Activated CD4-positive, CD25-positive, alpha-beta regulatory T cell treated with anti-CD3 and anti-CD28 coated beads, Interleukin-2, amount 50 U/mL, for 24 hours (primary cell): ENCODE measurements at places on chromosomes 16 and 17.
A peak's percentile ranks its signal among the peaks of the same experiment; 100 is the strongest.

GRCh38 chr17:70270554-70270953, 101.2 kb downstream of the KCNJ2 start:
- no peak for ATAC-seq

DNA sequence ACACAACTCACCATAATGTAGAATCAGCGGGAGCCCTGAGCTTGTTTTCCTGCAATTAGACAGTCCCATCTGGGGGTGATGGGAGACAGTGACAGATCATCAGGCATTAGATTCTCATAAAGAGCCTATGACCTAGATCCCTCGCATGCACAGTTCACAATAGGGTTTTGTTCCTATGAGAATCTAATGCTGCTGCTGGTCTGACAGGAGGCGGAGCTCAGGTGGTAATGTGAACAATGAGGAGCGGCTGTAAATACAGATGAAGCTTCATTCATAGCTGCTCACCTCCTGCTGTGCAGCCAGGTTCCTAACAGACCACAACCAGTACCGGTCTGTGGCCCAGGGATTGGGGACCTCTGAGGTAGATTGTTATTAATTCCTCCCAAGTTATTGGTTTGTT, 2.9 kb upstream of the DOK4 start:
- ATAC-seq, result no peak

DNA sequence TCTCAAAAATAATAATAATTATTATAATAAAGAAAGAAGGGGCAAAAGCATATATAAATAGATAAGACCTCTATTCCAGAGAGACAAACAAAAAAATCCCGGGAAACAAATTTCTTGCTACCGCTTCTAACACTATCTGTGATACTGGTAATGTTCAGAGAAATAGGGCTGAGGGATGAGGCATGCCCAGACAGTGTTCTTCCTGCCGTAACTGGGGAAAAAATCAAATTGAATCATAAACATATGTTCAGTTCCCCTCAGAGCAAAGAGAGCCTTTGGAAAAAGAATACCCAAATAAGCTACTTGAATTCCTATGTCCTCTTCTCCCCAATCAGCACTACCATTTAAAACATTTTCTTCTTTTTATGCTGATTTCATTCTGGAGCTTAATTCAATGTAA, 688.0 kb downstream of the KCNJ2 start:
- ATAC-seq, result no peak

GRCh38 chr17:60107526-60108257, 29.0 kb upstream of the HEATR6 start:
- no peak for ATAC-seq

DNA sequence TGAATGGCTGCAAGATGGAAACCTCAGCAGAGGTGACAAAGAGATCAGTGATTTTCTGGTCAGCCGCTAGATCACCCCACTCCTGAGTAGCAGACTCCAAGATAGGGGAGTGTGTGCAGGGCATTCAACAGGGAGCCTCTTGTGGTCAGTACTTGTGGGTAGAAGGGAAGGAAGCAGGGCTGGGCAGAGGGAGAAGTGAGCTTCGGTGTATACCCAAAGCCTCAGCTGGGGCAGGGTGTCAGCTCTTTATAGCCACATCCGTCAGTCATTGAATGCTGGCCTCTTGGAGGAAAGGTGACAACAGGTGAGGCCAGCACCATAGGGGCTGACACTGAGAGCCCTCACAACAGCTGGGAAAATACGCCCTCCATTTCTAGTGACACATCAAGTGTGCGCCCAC, 2.2 kb upstream of the SLC12A3 start:
- ATAC-seq, result no peak

GRCh38 chr16:89095491-89095951, 1.9 kb downstream of the ACSF3 start:
- no peak for ATAC-seq

GRCh38 chr17:28929787-28930186, 21.5 kb downstream of the PHF12 start:
- ATAC-seq, result no peak

DNA sequence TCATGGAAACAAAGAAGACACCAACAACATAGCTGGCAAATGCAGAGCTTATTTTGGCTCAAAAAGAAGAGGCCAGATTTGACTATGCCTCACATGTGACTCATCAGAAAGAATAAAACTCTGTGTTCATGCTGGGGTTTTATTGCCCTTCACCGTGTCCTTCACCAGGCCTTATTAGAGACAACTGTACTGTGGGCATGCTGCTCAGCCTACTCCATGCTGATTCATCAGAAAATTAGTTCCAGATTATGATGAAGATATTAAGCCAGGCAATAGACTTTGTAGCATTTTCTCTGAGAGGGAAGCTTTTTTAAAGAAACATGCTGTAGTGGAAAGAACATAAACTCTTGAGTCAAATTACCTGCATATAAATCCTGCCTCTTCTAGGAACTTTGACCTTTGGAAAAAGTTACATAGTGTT, 89.8 kb downstream of the CYB561 start:
- peak; percentile 61 for ATAC-seq

- ATAC-seq, result no peak
These were observed 167.1 kb downstream of the BANP start for GRCh38 chr16:88118376-88118775.

GRCh38 chr17:41860254-41860931, 4.8 kb downstream of the KLHL11 start:
- ATAC-seq, result no peak

DNA sequence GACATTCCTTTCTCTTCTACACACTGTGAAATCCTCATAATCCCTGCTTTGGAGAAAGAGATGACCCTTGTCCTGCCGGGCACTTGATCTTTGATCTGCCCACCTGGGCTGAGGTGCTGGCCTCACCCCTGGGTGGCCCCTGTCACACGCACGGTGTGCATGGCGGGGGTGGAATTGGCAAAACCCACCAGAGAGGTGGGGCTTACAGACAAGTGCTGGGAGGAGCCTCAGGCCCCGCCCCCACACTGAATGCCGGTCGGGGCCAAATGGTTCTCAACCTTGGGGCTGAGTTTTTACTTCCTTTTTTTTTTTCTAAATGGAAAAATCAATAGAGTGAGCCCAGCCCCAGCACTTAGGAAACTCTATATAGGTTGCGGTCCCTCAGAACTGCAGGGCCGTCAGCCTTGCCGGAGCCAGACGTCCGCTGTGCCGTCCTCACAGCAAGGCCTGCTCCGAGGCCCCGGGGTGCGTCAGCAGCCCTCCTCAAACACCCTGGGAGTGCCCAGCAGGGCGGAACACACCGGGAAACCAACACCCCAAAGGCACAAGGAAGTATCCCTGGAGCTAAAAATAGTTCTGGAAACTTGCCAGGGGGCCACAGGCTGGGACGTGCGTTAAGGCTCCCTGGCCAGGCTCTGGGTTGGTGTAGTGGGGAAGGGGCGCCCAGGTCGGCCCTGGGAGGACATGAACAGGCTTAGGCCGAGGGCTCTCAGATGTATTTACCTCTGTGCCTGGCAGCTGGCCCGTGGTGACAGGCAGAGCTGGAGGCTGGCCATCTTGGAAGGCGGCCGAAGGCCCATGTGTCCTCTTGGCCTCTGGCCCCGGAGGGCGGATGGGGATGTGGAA, 11.0 kb downstream of the GPRC5C start:
- ATAC-seq, result no peak

DNA sequence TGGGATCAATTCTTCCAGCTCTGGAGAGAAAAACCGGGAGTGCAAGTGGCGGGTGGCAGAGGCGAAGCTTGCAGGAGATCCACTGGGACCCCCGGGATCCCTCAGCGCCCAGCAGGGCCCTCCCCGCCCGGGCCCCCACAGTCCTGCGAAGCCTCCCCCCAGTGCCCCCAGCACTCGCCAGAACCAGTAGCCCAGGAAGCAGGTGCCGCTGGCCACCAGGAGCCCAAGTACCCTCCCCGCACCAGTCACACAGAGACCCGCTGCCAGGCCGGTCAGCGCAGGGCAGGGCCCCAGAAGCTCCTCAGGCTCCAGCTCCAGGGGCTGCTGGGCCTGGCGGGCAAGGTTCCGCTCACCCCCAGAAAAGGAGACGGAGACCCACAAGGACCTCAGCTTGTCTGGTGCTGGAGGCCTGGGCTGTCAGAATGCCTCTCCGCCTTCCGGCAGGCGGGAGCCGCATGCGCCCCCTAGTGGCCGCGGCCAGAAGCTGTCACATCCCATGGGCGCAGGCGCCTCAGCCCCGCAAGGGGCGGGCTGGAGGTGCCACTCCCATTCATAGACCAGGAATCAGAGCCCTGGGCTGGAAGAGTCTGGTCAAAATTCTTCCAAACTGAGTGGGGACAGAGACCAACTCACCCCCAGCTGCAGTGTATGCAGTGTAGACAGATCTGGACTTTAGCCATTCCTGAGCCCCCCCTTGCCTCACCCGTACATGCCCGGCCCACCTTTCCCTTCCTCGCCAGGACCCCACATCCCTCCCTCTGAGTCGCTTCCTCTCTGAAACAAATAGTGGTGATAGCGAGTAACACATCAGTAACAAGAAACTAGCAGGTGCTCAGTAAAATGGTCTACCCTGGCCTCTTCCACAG, 1002.3 kb downstream of the KCNJ18 start:
- no peak for ATAC-seq

DNA sequence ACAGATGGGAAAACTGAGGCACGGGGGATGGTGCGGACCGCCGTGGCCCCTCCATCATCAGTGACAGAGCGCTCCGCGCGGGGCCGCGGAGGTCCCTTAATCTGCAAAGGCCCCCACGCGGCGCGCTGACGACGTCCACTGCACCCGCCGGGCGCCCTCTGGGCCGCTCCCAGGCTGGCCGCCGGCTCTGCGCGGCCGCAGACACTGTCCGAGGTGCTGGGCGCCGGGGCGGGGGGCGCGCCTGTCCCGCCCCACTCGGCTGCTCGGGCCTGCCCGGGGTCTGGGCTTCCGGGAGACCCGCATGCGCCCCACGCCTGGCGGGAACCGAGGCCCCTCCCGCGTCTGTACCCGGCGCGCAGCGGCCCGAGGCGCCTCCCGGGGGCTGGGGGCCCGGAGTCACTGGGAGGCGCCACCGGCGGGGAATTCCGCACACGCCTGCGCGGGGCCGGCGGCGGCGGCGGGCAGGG, 550 bp upstream of the RNF213 start:
- ATAC-seq, result peak; percentile 27

DNA sequence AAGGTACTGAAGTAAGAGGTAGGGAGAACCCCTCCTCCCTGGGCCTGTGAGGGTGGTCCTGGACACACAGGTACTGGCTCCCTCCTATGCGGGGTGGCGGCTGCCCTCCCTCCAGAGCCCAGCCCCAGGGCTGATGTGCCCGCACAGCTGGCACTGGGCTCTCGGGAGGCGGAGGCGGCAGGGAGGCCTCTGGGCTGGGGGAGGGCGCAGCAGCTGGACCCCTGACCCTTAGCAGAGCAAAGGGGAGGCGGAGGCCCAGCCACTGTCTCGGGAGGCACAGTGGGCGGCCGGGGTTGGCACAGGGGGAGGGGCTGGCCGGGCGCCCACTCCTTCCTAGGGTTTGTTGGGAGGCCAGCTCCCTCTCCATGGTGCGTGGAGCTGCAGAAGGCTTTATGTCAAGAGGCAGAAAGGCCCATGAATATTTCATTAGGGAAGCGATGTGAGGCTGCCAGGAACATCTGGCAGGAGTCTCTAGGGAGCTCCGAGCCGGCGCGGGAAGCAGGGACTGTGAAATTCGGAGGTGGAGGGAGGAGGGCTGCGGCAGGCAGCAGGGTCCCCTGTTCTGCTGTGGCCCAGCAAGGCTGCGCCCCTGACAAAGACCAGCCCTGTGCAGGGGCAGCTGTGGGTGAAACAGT, 44.1 kb upstream of the ACSF3 start:
- no peak for ATAC-seq

GRCh38 chr17:49216953-49217650, 6.6 kb downstream of the ABI3 start:
- ATAC-seq, result no peak

DNA sequence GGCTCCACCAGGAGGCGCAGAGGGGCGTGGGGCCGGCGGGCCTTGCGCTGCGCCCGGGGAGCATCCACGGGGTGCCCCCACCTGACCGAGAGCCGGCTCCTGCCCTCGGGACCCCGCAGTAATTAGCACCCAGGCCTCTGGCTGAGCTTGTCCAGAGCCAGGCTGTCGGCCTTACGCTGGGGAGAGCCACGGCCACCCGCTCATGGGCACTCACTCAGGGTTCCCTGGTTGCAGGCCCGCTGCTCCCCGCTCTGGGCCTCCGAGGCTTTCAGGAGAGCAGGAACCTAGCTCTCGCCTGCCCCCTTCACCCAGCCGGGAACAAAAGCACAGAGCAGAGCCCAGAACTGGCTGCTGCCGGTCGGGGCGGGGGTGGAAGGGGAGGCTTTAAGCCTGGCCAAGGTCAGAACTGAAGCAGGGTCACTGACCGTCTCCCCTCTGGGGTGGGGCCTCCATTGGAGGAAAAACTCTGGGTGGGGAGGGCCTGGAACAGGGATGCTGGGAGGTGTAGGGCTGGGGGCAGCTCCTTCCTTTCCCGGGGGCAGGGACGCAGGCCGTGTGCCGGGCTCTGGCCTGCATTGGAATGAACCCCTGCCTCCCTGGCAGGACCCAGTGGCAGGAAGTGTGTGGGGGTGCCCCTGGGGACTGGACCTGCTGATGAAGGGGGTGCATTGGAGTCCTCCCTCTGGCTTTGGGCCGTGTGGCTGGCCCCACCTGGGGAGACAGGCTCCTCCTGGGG, 12.3 kb downstream of the GLIS2 start:
- ATAC-seq, result peak; percentile 69

DNA sequence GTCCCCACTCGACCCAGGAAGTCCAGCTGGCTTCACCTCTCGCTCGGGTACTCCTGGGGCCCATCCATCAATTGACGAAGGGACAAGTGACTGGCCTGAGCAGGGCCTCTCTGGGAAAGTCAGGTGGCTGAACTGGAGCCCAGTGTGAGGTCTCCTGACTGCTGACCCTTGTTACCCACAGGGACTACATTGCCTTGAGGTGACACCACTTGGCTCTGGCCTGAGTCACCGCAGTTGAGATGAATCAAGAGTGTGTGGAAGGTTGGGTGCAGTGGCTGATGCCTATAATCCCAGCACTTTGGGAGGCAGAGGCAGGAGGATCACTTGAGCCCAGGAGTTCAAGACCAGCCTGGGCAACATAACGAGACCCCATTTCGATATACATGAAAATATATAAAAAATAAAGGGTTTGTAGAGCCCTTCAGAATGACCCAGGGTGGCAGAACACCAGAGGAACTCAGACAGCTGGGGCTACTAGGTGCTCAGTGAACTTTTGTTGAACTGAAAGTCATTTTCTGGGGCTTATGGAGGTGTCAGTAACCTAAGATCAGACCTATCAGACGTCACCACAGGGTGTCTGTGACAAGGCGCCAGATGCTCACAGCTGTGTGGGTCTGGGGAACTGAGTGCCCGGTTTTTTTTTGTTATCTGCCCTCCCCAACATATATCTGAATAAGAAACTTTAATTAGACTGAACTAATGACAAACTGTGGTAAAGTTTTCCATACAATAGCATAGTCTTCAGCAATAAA, 14.8 kb upstream of the ZFP90 start:
- ATAC-seq, result no peak

DNA sequence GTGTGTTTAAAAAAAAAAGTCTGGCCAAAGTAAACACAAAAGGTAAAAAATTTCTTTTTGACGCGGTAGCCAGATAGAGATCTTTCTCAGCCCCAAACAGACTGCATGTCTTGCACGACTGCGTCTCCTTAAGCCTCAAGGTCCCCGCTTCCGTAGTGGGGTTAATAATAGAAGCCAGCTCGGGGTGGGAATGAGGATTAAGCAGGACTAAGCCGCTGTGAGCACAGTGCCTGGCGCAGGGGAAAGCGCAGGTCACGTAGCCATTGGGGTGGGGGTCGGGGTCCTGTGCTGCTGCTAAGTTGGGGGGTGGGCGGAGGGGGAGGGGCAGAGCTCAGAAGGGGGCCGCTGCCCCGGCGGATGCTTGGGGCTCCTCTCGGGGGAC, 521 bp downstream of the GGA2 start:
- peak; percentile 12 for ATAC-seq
